ENCODE measurements at places on chromosomes 2 and 18. TPM values are rescaled to one million over a fixed set of nuclear protein-coding genes. Genes with fewer than 3 reads are reported as not detected.

DNA sequence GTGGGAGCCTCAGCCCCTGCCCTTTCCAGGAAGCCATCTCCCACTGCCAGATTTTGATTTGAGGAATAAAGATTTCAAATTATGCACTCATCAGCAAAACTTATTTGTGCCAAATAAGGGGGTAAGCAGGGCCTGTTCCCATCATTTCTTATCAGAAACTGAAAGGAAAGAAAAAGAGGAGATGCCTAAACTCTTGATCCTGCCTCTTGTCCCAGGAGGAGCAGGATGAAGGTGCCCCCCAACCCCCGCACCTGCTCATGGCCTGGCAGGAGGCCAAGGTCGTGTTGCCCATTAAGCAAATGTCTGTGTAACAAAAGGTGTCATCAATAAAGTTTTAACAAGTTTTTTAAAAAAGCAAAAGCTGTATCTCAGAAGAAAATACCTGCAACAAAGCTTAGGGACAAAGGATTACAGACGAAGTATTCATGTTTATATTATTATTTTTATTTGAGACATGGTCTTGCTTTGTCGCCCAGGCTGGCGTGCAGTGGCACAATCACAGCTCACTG is 80.0 kb downstream of the INPP5D start:
- DNase-seq = no peak

DNA sequence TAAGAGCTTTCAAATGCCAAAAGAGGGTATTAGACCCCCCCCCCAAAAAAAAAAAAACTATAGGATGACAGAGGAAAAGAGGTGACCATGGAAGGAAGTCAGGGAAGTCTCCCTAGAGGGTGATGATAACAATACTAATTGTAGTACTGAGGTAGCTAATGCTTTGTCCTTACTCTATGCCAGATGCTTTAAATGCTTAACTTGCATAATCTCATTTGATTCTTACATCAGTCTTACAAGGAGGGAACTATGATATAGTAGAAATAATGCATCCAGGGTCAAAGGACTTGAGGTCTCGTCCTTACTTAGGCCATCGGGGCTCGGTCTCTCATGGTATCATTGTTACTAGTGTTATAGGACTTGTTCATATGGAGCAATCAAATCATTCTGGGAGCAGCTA is 9.1 kb downstream of the IDH1 start:
- no peak for DNase-seq

DNA sequence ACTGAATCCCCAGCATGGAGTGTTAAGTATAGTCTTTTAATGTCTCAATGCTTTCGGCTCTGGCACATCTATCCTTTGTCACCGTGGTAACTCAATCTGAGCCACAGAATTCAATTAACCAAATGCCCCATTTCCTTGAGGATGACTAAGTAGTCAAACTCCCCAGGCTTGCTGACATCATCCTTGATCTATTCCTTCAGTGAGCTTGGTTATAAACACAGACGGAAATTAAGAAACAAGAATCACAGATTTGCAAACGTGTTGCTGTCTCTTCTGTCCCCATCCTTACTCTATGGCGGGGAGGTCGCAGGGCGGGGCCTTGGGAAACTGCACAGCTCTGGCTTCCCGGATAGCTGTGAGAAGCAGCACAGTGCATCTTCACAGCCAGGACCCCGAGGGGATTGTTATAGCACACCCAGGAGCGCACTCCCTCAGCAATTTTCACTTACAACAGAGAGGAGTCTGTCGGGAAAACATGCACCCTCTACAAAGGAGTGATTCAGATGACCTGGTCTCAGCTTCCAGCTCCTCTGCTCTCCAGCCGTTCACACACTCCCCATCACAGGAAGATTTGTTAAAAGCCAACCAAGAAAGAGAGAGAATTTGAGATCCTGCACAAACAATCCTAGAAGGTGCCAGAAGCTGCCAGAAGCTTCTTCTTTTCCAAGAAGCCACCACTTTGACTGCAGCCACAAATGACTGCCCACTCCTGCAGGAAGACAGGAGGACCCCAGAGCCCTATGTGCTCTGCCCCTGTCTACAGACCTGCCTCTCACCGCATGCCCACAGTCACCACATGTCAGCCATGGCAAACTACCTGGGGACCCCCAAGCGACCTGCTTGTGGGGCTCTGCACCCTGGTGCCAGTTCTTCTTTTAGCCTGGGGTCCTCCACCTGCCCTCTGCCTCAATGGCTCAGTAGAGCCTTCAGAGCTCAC is 44.9 kb upstream of the YWHAQ start:
- no peak for DNase-seq

- no peak for DNase-seq
Measured at GRCh38 chr2:199810422-199811171, 40.4 kb downstream of the FTCDNL1 start.

DNA sequence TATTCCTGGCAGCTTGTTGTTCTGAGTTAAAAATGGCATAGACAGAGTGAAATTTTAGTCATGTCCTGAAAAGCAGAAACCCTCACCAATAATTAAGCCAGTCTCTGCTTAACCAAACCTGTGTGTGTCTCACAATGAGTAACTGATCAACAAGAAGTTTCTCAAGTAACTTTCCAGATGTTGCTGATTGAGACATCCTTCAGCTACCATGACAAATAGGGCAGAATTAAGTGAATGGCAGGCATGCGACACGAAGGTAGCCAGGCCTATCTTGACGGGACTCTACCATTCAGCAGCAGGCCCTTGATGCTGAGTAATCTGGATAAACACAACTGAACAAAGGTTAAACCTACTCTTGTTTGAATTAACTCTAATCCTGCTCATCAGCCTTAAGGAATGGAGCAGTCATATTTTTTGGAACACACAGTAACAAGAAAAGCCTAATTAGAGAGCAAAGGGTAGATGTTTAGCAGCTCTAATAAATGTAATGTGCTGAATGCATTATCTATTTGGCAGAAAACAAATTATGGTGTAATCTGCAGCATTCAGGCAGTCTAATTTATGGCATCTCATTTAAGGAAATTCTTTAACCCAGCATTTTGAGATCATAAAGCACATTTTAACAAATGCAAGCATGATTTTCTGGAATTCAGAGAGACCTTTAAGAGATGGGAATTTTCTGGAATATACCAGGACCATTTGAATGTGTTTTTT is 159.5 kb upstream of the EPHA4 start:
- no peak for DNase-seq

- DNase-seq = no peak
Measured at GRCh38 chr18:57110290-57110689, 36.6 kb upstream of the BOD1L2 start.

- DNase-seq = no peak
Measured at GRCh38 chr2:45886171-45886663, 234.7 kb downstream of the PRKCE start.

GRCh38 chr2:146634230-146635097 is 1210.4 kb upstream of the ACVR2A start:
- no peak for DNase-seq

DNA sequence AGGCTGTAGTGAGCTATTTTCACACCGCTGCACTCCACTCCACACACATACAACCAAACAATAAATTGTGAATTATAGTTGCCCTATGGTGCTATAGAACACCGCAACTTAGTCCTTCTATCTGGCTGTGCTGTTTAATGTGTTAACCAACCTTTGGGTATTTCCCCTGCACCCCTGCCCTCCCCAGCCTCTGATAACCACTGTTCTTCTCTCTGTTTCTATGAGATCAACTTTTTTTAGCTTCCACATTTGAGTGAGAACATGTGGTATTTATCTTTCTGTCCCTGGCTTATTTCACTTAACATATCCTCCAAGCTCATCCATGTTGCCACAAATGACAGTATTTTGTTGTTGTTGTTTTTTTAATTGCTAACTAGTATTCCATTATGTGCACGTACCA is 32.5 kb downstream of the TET3 start:
- DNase-seq = no peak

GRCh38 chr2:58293056-58293455 is 51.9 kb upstream of the FANCL start:
- no peak for DNase-seq

DNA sequence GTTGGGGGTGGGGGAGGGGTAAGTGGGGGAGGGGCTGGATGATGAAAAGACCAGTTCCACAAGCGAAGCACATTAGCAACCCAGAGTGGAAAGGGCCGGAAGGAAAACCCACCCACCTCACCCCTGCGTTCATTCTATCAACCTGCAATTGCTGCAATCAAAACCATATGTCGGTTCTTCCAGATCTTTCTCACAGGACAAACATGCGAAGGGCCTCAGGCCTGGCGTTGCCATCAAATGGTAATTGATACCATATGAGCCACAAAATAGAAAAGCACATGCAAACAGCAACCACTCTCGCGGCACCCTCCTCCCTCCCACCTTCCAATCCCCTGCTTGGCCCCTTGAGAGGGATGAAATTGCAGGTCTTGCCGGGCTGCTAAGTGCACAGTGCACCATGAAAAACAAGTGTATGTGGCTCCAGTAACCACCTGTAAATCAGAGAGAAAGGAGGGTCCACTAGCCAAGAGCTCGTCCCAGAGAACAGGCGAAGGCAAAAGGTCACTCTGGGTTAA is 287.5 kb downstream of the TCF4 start:
- no peak for DNase-seq

- no peak for DNase-seq
Measured at GRCh38 chr2:239566162-239566994, 165.6 kb upstream of the HDAC4 start.

Gene CRYBA2
- polyA plus RNA-seq = not detected

Gene CNDP1
- 0.20 TPM for polyA plus RNA-seq

Gene CYP27A1
- polyA plus RNA-seq = 29.9 TPM

Gene C1GALT1C1L
- polyA plus RNA-seq = 2.4 TPM

Gene SLC19A3
- polyA plus RNA-seq = 22.5 TPM

Gene GREB1
- 11.5 TPM for polyA plus RNA-seq

Gene GALR1
- 0.03 TPM for polyA plus RNA-seq

Gene BCS1L
- polyA plus RNA-seq = 54.2 TPM

Gene PTPRN
- 0.79 TPM for polyA plus RNA-seq

Gene EVX2
- polyA plus RNA-seq = not detected

Gene HS6ST1
- polyA plus RNA-seq = 32.8 TPM

Data from left lung (tissue), 14 donors.